ENCODE measurements at places on chromosomes 2 and 18.

GRCh38 chr2:224584111-224584784, 915 bp downstream of the CUL3 start:
- DNase-seq = no peak

DNA sequence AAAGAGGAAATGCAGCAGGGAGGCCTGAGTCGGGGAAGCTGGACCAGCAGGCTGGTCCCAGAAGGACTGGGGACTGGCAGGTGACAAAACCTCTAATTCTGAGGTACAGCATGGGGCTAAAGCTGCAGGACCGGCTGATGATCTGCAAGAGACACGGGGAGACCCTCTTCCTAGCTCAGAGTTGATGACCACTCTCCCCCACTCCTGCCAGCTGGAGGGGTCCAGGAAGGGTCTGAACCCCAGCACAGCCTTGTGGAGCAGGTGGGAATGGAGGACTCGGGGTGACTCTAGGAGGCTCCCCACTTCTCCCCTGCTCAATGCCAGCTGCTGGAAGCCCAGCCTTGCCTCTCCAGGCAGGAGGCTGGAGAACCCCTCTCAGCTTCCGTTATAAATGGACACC, 67.7 kb downstream of the TWIST2 start:
- no peak for DNase-seq

DNA sequence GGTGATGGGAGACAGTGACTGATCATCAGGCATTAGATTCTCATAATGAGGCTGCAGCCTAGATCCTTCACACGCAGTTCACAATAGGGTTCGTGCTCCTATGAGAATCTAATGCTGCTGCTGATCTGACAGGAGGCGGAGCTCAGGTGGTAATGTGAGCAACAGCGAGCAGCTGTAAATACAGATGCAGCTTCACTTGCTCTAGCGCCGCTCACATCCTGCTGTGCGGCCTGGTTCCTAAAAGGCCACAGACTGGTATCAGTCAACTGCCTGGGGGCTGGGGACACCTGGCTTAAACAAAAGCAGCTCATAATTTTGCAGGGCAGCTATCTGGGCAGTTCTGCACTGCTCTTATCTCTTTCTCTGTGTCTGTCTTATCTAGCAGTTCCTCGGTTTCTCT, 20.4 kb upstream of the CD226 start:
- DNase-seq = peak; percentile 19

- no peak for DNase-seq
Measured at GRCh38 chr2:171521361-171522051, 768 bp upstream of the CYBRD1 start.

- no peak for DNase-seq
Measured at GRCh38 chr18:24136967-24137373, 1.9 kb upstream of the CABYR start.

Measured in NCI-H1436 (cell line).